ENCODE measurements at places on chromosomes 16 and 17. TPM values are rescaled to one million over a fixed set of nuclear protein-coding genes. Genes with fewer than 3 reads are reported as not detected.

Gene UNC45B
- total RNA-seq, result not detected

Gene CCL7
- not detected for total RNA-seq

Gene KRTAP3-2
- not detected for total RNA-seq

DNA sequence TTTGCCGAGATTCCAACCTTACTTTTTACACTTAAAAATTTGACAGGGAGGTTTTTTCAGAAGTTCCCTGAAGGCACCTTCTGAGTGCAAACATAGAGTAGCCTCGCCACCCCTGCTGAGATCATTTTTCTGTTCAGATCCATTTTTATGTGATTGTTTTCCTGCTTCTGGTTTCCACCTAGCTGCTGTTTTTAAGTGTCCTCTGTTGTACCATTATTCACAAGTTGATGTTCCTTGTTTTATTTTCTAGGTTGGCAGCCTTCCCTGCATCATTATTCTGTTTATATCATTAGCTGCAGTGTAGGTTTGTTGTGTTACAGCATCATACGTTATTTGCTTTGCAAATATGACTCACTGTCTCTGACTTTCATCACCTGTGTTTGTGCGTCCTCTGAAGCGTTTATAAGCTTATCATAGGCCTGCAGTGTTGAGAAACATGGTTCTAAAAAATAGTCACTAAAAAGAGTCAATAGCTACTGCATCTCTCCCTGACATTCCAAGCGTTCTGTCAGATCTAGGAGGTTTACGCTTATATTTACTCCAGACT is 116.9 kb upstream of the CLEC3A start:
- H3K4me1 ChIP-seq, result peaks cover 4% of the 10 kb centered on the region
- H3K36me3 ChIP-seq, result no peaks in the 10 kb centered on the region
- no peaks in the 10 kb centered on the region for H3K27me3 ChIP-seq
- no peak overlapping the region for H3K27ac ChIP-seq
- no peak overlapping the region for H3K4me3 ChIP-seq

DNA sequence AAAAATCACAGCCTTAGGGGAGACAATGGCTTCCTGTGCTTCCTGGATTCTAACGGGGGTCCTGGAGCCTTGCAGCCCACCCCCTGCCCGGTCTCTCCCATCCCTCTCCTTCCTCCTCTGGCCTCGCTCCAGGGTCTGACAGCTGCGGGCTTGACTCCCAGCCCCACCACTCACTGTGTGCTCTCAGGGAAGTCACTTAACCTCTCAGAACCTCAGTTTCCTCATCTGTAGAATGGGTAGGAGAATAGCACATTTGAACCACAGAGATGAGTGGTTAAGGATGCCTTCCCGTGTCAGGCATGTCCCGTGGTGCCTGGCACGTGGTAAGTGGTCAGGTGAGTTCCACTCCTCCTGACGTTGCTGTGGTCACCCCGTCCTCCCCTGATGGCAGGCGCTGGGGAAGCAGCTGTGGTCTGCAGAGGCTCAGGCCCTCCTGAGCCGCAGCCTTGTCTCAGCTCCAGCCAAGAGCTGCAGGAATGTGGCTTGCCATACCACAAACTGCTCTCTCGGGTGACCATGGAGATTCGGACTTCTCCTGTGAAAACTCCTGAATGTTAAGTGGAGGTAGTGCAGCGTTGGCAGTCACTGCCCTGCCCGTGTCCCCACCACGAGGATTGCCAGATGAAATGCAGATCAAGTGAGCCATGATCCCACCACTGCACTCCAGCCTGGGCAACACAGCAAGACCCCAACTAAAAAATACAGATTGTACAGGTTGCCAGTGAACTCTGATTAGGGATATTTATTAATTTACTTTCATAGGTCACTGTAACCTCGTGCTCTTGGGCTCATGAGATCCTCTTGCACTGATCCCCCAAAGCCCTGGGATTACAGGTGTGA is 85.7 kb downstream of the NT5M start:
- no peak overlapping the region for H3K27ac ChIP-seq
- no peak overlapping the region for H3K4me3 ChIP-seq
- H3K4me1 ChIP-seq, result no peaks in the 10 kb centered on the region

Gene ASGR1
- total RNA-seq, result 16.5 TPM

DNA sequence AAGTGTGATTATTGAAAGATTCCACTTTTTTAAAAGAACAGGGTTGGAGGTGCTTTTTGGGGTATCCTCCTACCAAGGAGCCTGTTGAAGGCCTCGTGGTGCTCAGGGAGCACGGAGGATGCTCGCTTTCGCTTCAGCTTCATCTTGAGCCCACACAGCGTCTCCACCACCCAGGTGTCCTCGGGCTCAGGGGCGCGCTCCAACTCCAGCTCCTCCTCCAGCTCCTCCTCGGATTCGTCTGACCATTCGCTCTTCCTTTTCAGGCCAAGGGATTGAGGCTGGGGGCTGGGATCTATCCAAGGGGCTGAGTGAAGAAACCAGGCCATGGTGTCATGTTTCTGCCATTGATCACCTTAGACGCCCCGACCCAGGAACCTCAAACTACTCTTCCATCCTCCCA is 1.2 kb downstream of the SPDYE4 start:
- H3K4me3 ChIP-seq, result no peak overlapping the region
- DNase-seq, result no peak
- H3K4me1 ChIP-seq, result no peaks in the 10 kb centered on the region
- H3K27ac ChIP-seq, result no peak overlapping the region
- peaks cover 21% of the 10 kb centered on the region for H3K27me3 ChIP-seq
- H3K36me3 ChIP-seq, result no peaks in the 10 kb centered on the region

- no peak for DNase-seq
- peaks cover 41% of the 10 kb centered on the region for H3K4me1 ChIP-seq
- H3K36me3 ChIP-seq, result no peaks in the 10 kb centered on the region
- H3K27me3 ChIP-seq, result no peaks in the 10 kb centered on the region
Measured at GRCh38 chr17:47967607-47968252, 3.2 kb upstream of the CDK5RAP3 start.

Gene PMFBP1
- 3.7 TPM for total RNA-seq

DNA sequence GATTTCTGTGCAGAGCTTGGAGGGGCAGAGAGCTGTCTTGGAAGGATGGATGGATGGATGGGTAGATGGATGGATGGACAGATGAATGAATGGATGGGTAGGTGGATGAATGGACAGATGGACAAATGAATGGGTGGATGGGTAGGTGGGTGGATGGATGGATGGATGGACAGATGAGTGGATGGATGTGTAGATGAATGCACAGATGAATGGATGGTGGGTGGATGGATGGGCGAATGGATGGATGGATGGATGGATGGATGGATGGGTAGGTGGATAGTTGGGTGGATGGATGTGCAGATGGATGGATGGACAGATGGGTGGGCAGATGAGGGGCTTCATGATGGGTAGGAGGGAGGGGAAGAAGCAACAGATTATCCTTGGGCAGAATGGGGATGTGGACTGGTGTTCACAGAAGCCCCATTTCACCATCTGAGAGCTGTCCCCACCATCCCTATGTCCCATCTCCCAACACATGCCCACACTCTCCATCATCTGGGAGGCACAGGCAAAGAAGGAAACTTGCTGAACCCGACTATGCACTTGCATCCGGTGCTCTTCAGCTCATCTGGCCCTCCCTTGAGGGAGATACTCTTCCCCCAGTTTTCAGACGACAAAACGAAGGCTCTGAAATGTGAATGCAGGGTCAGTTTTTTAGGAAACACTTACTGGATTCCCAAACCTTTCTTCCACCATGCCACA is 57.2 kb downstream of the IL21R start:
- H3K4me1 ChIP-seq, result peaks cover 6% of the 10 kb centered on the region
- peaks cover 8% of the 10 kb centered on the region for H3K36me3 ChIP-seq
- no peaks in the 10 kb centered on the region for H3K27me3 ChIP-seq
- no peak for DNase-seq

DNA sequence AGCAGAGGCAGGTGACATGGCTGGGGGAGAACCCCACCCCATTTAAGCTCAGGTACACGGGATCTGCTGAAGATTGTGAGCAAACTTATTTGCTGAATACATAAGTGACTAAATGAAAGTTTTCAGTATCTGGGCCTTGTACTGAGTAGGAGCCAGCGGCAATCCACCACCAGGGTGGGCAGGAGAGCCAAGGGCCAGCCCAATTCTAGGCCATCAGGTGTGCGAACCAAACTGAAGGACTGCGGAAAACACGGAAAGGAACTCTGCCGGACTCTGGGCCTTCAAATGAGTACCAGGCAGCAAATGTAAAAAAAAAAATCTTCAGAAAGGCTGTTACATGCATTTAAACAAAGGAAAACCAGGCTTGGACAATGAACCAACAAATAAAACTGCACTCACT is 19.7 kb downstream of the ARHGAP17 start:
- H3K4me1 ChIP-seq, result peaks cover 11% of the 10 kb centered on the region
- no peak overlapping the region for H3K27ac ChIP-seq
- no peaks in the 10 kb centered on the region for H3K27me3 ChIP-seq
- DNase-seq, result no peak
- no peak overlapping the region for H3K4me3 ChIP-seq

Gene PRR15L
- total RNA-seq, result 3.4 TPM

- peaks cover 39% of the 10 kb centered on the region for H3K4me1 ChIP-seq
- H3K27me3 ChIP-seq, result peaks cover 8% of the 10 kb centered on the region
- no peaks in the 10 kb centered on the region for H3K36me3 ChIP-seq
- H3K4me3 ChIP-seq, result peak overlapping the region; percentile 66
Measured at GRCh38 chr16:58027161-58027915, 1.8 kb downstream of the MMP15 start.

DNA sequence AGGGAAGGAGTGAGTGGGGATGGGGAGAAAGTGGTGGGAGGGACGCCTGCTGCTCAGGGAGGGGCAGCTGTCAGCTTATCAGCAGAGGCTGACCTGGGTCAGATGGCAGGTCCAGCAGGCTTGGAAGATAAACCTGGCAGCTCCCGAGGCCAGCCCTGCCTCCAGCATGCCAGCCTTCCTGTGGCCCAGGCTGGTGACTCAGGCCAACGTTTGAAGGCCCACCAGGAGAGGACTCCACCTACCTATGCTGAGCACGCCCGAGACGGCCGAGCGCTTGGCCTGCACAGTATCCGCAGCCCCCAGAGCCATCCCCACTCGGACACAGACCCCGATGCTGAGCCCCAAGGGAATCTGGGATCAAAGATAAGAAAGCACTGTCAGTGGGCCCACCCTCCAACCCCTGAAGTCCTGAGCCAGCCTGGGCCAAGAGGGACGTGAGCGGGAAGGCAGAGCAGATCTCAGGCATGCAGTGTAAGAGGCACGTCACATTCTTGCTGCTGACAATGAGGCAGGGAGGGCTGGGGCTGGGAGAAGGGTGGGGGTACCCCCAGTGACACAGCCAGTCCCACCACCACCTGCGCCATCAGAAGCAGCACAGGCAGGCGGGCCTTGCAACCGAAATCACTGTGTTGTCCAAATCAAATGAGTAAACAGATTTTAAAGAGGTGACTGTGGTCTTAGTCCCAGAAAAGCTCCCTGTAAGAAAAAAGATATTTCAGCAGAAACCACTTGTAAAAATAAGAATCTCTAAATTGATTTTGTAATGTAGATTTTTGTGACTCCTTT is 12.4 kb downstream of the SLC47A2 start:
- no peak for DNase-seq
- no peaks in the 10 kb centered on the region for H3K36me3 ChIP-seq
- peak overlapping the region; percentile 78 for H3K27ac ChIP-seq
- no peak overlapping the region for H3K4me3 ChIP-seq
- no peaks in the 10 kb centered on the region for H3K27me3 ChIP-seq

DNA sequence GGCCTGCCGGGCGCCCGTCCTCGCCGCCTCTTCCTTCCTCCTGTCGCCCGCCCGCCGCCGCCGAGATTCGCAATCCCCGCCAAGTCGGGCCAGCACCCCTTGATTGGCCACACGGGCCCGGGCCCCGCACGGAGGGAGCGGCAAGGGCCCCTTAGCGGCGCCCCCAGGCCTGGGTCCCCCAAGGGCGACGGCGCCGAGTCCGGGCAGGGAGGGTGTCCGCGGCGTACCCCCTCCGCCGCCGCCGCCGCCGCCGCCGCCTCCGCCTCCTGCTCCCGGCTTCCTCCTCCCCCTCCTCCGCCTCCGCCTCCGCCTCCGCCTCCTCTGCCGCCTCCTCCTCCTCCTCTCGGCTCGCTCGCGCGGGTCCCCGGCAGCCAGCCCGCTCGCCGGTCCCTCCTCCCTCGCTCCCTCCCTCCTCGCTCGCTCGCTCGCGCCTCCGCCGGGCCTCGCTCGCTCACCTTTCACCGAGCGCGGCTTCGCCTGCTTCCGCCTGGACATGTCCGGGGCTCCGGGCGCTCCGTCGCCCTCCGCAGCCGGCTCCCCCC is 561 bp downstream of the ZNF423 start:
- H3K27me3 ChIP-seq, result peaks cover 14% of the 10 kb centered on the region
- H3K4me1 ChIP-seq, result peaks cover 50% of the 10 kb centered on the region
- peak; percentile 85 for DNase-seq
- peak overlapping the region; percentile 60 for H3K4me3 ChIP-seq
- no peaks in the 10 kb centered on the region for H3K36me3 ChIP-seq

DNA sequence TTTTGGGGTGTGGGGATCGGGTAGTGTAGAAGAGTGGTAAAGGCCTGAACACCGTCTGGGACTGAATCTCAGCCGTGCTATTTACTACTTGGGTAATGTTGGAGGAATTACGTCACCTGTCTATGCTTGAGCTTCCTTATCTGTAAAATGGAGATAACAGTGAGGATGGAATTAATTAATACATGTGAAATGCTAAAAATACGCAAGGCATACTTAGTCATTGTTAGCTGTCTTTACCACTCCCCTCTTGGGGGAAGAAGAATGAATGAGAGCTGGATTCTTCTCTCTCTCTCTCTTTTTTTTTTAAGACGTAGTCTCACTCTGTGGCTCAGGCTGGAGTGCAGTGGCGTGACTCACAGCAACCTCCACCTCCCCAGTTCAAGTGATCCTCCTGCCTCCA is 41.1 kb upstream of the TANGO6 start:
- no peak for DNase-seq
- H3K36me3 ChIP-seq, result peaks cover 16% of the 10 kb centered on the region
- no peak overlapping the region for H3K4me3 ChIP-seq
- H3K27ac ChIP-seq, result peak overlapping the region; percentile 95
- peaks cover 39% of the 10 kb centered on the region for H3K4me1 ChIP-seq

DNA sequence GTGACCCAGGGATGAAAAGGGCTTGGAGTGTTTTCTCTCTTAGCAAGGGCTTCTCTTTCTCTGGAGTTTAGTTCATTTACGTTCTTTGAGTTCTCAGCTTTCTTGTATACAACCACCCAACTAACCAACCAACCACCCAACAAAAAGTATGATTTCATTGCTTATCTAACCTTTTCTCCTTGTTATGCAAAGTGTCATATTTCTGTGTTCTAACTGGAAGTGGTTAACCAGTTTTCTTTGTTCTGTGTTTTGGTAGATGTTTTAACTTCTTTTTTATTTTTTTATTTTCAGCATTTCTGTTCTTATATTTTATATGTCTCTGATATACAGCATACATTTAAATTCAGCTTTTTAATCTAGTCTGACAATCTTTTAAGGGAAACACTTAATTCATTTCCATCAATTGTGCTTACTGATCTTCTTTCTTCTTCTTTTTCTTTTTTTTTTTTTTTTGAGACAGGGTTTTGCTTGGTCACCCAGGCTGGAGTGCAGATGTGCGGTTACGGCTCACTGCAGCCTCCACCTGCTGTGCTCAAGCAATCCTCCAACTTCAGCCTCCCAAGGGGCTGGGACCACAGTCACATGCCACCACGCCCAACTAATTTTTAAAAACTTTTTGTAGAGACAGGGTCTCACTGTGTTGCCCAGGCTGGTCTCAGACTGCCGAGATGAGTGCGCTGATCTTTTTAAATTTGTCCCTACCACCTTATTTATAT is 29.6 kb downstream of the NLK start:
- no peaks in the 10 kb centered on the region for H3K27me3 ChIP-seq
- peaks cover 18% of the 10 kb centered on the region for H3K36me3 ChIP-seq
- no peak for DNase-seq
- H3K4me3 ChIP-seq, result no peak overlapping the region
- peaks cover 14% of the 10 kb centered on the region for H3K4me1 ChIP-seq

Gene NPTX1
- 0.27 TPM for total RNA-seq

Gene RAB34
- 178 TPM for total RNA-seq

- DNase-seq, result no peak
- no peaks in the 10 kb centered on the region for H3K36me3 ChIP-seq
- H3K4me3 ChIP-seq, result no peak overlapping the region
- H3K27me3 ChIP-seq, result peaks cover 6% of the 10 kb centered on the region
- no peak overlapping the region for H3K27ac ChIP-seq
- no peaks in the 10 kb centered on the region for H3K4me1 ChIP-seq
Measured at GRCh38 chr17:21089145-21089544, 37.6 kb upstream of the DHRS7B start.
